ENCODE measurements at places on chromosomes 11 and 22.

- DNase-seq: no peak
Observed at GRCh38 chr11:12765428-12765827, 91.2 kb downstream of the TEAD1 start.

DNA sequence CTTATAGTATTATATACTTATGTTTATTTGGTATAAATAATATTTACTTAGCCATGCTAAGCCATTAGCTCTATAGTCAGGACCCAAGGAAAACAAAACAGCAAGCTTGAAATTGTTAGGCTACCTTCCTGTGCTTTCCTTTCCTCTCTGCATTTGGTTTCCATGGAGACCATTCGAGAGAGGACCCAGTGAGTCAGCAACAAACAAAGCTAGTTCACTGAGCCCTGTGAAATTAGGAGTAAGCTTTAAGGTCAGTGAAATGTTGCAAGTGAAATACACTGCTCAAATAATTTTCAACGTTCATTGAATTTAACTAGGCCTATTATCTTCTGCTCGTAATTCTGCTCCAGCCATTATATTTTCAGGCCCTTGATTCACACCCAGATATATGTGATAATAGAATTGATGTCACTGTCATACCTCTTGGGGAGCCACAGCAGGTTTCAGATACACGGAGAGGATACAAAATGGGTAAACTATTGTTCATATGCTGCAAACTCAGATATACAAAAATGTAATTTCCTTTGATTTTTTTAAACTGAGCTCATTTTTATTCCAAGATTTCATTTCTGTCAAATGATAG, 9.1 kb upstream of the OR10D3 start:
- DNase-seq: peak; percentile 73

DNA sequence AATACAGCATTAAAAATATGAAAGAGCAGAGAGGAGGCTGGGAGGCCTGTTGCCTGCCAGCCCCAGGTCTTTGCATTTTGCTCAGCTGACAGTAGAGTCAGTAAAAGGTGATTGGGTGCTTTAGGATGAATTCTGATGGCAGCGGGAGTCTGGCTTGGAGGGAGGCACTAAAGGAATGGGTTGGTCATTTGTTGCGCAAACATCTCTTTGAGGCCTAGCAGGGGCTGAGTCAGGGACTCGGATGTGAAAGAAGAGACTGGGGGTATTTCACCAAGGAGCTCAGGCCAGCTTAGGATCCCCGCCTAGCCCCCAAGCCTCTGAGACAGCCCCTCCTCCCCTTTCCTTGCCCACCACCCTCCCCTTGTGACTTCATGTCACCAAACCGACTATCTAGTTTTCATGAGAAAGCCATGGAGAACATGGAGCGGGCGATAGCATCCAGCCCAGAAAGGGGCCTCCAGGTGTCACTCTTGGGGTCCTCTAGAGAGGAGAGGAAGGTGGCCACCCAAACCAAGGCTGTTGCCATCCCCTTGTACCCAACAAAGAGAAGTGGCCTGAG, 9.7 kb downstream of the DGKZ start:
- peak; percentile 51 for DNase-seq

- DNase-seq: peak; percentile 50
Observed at GRCh38 chr11:45233121-45233803, 52.9 kb downstream of the SYT13 start.

GRCh38 chr11:2444821-2445745, at the start of gene KCNQ1:
Gene KCNQ1, plus strand, starts transcription at chr11:2445008. Its CDS starts 91 bp downstream, at chr11:2445099.
- no peak for DNase-seq

DNA sequence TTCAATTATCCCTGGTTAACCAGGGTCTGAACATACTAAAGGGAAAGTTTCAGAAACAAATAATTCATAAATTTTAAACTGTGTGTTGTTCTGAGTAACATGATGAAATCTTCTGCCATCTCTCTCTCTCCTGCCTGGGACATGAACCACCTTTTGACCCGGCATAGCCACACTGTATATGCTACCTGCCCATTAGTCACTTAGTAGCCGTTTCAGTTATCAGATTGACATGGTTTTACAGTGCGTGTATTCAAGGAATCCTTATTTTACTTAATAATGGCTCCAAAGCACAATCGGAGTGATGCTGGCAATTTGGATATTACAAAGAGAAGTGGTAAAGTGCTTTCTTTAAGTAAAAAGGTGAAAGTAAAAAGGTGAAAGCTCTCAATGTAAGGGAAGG, 227.1 kb upstream of the CCDC179 start:
- DNase-seq: no peak

- DNase-seq: peak; percentile 96
Observed at GRCh38 chr11:95512682-95513081, 276.9 kb downstream of the FAM76B start.

DNA sequence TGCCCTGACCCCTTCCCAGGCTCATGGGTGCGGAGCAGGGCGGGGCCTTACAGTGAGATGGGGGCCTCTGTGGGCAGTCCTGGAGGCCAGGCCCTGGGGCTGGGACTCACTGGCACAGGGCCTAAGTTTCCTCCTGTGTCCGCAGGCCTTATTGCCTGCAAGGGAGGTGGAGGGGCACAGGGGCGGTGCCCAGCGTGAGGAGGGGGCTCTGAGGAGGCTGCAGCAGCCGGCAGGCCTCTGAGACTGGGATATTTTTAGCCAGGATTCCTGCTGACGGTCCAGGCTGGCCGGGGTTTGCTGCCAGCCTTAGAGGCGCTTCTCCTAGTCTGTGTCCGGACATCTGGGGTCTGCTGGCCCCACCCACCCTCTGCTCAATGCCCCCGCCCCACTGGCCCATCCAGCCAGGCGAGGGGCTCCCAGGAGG, 5.7 kb upstream of the RTN4R start:
- no peak for DNase-seq

- DNase-seq: peak; percentile 57
Observed at GRCh38 chr11:102794382-102794781, 3.6 kb downstream of the MMP1 start.

- DNase-seq: no peak
Observed at GRCh38 chr11:102664001-102664752, 39.0 kb upstream of the MMP20 start.
